ENCODE measurements at places on chromosomes 3 and 15.

DNA sequence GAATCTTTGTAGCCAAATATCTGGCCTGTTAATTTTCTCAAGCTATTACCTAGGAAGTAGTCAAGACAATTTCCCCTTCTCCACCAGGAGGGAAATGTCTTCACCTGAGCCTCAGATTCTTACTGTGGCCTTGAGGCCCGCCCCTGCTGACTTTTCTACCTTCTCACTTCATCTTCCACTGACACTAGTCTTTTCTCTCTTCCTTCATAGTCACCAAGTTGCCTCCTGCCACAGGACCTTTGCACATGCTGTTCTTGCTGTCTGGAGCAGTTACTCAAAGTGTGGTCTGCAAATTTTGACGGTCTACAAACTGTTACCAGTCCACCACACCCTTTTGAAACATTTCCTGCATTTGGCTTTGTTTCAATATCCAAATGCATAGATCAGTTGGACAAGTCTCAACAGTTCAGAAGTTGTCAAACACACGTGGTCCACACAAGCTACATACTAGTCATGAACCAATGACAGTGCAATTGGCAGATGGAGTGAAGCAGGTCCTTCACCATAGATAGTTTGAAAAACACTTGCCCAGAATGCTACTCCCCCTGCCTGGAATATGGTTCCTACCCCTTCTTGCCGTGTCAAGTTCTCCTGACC lies 100.5 kb downstream of the OSBPL10 start:
- no peak overlapping the region for H3K4me3 ChIP-seq
- no peaks in the 10 kb centered on the region for H3K27me3 ChIP-seq
- H3K4me1 ChIP-seq: no peaks in the 10 kb centered on the region
- no peaks in the 10 kb centered on the region for H3K36me3 ChIP-seq
- no peak overlapping the region for H3K27ac ChIP-seq

DNA sequence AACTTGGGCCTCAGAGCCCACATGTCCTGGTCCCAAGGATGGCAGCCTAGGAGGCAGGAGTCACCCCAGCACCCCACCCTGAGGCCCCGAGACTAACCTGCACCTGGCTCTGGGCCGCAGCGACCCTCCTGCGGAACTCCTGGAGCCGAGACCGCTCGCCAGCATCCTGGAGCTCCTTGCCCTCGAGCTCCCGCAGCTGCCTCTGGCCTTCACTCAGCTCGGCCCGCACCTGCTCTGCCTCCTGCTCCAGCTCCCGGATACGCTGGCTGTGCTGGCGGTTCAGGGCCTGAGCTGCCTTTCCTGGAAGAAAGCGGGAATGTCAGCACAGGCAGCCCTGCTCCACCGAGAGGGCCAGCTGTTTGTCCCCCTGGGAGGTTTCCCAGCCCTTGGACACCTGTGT lies 13.2 kb downstream of the KIF7 start:
- peak; percentile 56 for DNase-seq
- no peaks in the 10 kb centered on the region for H3K27me3 ChIP-seq
- H3K4me3 ChIP-seq: no peak overlapping the region
- peaks cover 10% of the 10 kb centered on the region for H3K36me3 ChIP-seq
- no peaks in the 10 kb centered on the region for H3K4me1 ChIP-seq
- H3K27ac ChIP-seq: no peak overlapping the region

- no peak overlapping the region for H3K27ac ChIP-seq
- no peaks in the 10 kb centered on the region for H3K36me3 ChIP-seq
- peaks cover 6% of the 10 kb centered on the region for H3K4me1 ChIP-seq
- no peaks in the 10 kb centered on the region for H3K27me3 ChIP-seq
- DNase-seq: peak; percentile 14
- no peak overlapping the region for H3K4me3 ChIP-seq
These were observed 170.9 kb upstream of the NSMCE3 start for GRCh38 chr15:29440541-29440940.

- H3K27me3 ChIP-seq: no peaks in the 10 kb centered on the region
- H3K4me3 ChIP-seq: no peak overlapping the region
- H3K4me1 ChIP-seq: no peaks in the 10 kb centered on the region
- DNase-seq: no peak
These were observed 372.0 kb downstream of the GABRG3 start for GRCh38 chr15:27342991-27343390.

DNA sequence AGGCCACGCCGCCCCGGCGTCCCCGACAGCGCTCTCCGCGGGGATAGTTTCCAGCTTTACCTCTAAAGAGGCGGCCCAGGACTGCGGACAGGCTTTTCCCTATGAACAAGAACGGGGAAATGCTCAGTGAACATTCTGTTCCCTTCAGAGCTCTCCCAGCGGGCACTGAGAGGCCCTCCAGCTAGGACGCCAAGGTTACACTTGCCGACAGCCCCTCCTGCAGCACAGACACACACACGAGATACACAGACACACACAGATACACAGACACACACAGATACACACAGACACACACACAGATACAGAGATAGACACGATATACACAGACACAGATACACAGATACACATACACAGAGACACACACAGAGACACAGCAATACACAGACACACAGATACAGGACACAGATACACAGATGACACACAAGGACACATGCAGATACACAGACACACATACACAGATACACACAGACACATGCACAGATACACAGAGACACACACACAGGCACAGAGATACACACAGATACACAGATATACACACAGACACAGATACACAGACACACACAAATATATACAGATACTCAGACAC lies 533 bp upstream of the OCA2 start:
- H3K27me3 ChIP-seq: peaks cover 7% of the 10 kb centered on the region
- H3K4me3 ChIP-seq: no peak overlapping the region
- H3K4me1 ChIP-seq: peaks cover 11% of the 10 kb centered on the region
- no peaks in the 10 kb centered on the region for H3K36me3 ChIP-seq

DNA sequence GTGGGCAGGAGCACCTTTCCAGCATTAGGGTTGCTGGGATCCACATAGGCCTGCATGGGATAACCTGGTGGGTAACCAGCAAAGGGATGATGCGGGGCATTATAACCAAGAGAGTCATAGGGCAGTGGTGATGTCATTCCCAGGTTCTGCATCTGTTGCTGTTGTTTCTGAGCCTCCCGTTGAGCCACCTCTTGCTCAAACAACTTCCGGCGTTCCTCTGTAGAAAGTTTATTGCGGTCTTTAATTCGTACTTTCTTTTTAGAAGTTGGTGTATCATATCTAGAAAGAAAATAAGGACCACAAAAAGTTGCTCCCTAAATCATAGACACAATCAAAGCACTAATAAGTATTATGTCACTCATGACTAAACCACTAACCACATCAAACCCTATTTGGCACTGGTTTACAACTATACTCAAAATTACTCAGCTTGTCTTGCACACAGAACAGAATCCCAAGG lies 77.8 kb downstream of the NBEAL2 start:
- H3K4me3 ChIP-seq: no peak overlapping the region
- no peak for DNase-seq
- H3K27me3 ChIP-seq: no peaks in the 10 kb centered on the region
- H3K27ac ChIP-seq: no peak overlapping the region
- no peaks in the 10 kb centered on the region for H3K4me1 ChIP-seq

DNA sequence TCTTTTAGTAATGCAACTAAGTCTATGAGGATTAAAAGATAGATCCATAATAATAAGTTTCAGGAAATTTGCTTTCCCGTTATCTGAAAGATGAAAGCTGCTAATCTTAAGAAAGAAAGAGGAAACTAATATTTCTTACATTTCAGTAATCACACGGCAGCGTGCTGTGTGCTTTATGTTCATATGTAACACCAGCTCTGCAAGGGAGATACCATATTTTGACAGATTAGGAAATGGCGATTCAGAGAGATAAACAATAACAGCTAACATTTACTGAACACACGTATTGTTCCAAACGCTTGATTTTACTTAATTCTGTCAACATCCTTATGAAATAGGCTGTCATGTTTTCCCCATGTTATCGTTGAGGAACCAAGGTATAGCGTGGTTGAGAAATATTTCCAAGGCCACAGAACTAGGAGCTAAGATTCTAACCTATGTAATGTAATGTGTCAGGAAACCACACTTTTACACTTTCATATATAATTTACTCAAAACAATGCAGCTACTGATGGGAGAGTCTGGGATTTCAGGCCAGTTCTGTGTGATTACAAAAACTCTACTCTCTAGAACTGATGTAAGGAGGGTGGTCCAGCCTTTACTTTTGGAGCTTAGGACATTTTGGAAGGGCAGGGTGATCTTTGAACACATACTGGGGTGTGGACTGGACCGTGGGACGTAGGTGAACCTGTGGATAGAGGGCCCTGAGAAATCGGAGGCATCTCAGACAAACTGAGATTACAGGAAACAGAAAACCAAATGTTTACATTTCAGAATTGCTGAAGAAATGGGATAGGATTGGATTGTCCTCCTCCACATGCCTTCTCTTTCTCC lies 100.6 kb downstream of the IL1RAP start:
- H3K27ac ChIP-seq: no peak overlapping the region
- no peaks in the 10 kb centered on the region for H3K4me1 ChIP-seq
- no peaks in the 10 kb centered on the region for H3K36me3 ChIP-seq
- no peak overlapping the region for H3K4me3 ChIP-seq
- DNase-seq: no peak

- H3K4me1 ChIP-seq: peaks cover 18% of the 10 kb centered on the region
- H3K27ac ChIP-seq: peak overlapping the region; percentile 94
- no peak for DNase-seq
- peak overlapping the region; percentile 90 for H3K4me3 ChIP-seq
- peaks cover 22% of the 10 kb centered on the region for H3K36me3 ChIP-seq
These were observed 440 bp downstream of the PRTG start for GRCh38 chr15:55742498-55742926.

DNA sequence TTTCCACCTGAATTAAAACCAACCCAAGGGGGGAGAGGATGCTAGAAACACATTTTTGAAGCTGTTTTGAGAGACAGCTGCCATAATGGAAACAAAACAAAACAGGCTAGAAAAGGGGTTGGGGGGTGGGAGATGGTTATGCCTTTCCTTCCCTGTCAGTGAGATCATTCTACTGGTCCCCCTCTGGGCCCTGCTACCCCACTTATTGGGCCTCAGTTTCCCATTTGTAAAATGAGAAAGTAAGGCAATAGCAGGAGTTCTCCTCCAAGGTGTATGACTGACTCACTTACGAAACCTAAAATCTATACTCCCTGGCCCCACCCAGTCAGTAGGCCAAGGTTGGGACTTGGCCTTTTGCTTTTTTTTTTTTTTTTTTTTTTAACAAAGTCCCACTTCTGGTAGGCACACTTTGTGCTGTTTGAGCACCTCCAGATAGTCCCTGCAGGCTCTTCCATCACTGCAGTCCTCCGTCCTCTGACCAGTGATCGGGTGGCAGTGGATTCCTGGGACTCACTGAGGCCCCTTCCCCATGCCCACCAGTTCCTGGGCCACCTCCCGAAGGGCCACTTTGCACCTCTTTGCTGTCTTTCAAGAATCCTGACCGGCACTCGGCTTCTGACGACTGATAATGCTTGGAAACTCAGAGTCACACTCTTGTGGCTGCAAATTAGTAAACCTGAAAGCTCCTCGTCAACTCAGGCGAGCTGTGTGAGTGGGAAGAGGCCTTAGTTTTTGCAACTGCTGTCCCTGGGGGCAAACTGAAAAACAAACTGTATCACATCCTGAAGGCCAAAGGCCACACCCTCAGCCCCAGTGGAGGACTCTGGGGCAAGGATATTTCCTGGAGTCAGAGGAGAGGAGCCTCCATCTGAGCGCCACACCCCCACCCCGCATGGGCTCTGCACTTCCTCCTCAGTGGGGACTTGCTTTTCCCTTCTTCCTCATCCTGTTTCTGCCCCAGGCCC lies 6.7 kb upstream of the PSTPIP1 start:
- no peaks in the 10 kb centered on the region for H3K36me3 ChIP-seq
- H3K27me3 ChIP-seq: no peaks in the 10 kb centered on the region
- H3K27ac ChIP-seq: no peak overlapping the region
- H3K4me1 ChIP-seq: 0 out of 2 replicates have a peak, but pooled peaks cover 4% of the 10 kb centered on the region

DNA sequence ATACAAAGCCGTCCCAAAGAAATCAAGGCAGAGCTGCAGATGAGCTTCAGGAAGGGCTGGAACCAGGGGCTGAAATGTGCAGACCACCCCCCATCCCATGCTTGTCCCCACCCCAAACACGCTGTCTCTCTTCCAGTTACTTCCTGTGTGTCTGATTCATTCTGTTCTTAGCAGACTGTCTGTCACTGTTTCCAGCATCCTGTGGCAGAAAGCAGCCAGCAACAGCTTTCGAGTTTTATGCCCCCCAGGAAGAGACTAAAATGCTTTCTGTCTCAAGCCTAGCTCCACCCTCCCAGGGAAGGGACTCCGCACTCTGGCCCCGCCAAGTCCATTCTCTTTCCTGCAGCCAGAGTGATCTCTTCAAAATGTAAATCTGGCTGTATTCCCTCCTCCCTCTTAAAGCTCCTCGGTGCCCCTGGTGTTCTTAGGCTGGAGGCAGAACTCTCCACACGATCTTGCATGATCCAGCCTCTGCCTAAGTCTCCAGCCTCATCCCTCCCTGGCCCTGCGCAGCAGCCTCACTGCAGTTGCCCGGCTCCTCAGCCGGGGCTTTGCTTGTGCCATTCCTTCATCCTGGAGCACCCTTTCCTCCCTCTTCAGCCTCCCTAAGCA lies 41.5 kb downstream of the HRH1 start:
- H3K4me1 ChIP-seq: peaks cover 11% of the 10 kb centered on the region
- no peaks in the 10 kb centered on the region for H3K36me3 ChIP-seq
- H3K4me3 ChIP-seq: no peak overlapping the region
- no peak for DNase-seq

DNA sequence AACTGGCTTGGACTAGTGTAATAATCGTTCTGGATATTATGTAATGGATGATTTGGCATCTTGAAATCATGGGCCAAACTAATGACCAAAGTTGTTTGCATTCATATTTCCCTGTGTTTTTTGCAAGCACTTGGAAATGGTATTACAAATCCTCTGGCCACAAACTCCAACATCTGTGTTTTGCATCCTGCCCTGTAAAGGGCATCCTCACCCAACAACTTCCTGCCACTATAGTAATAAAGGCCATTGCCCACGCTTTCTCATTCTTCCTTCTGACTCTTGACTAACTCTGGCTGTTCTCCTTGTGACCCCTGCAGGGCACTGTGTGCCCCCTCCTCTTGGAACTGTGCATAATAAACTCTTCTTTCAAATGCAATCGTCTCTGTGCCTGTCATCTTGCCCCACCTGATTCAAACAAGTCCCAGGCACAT lies 25.4 kb upstream of the PSMD6 start:
- H3K27me3 ChIP-seq: no peaks in the 10 kb centered on the region
- no peak overlapping the region for H3K27ac ChIP-seq
- H3K4me1 ChIP-seq: no peaks in the 10 kb centered on the region

- peak; percentile 98 for DNase-seq
- peak overlapping the region; percentile 96 for H3K27ac ChIP-seq
- H3K27me3 ChIP-seq: no peaks in the 10 kb centered on the region
- H3K36me3 ChIP-seq: peaks cover 19% of the 10 kb centered on the region
These were observed 22.4 kb downstream of the PLEKHO2 start for GRCh38 chr15:64864068-64864467.

Measured in SJCRH30 (cell line).